Activated gamma-delta T cell (primary cell): ENCODE measurements at places on chromosomes 3 and 15.

DNA sequence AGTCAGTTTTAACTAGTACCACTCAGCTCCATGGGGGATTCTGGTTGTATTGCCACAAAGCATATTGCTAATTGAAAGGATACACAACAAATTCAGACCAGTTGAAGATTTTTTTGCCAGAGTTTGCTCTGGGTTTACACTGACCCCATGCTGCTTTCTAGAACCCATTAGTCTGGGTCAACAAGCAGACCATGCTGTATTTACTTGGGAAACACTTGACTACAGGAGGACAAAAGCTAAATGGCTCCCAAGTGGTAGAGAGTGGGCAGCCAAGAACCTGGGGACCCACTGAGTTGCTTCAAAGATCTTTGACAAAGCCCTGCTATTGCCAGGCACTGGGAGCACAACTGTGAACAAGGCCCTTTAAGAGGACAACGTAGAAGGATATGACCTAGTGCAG, 86.8 kb upstream of the PSMD6 start:
- DNase-seq: no peak

DNA sequence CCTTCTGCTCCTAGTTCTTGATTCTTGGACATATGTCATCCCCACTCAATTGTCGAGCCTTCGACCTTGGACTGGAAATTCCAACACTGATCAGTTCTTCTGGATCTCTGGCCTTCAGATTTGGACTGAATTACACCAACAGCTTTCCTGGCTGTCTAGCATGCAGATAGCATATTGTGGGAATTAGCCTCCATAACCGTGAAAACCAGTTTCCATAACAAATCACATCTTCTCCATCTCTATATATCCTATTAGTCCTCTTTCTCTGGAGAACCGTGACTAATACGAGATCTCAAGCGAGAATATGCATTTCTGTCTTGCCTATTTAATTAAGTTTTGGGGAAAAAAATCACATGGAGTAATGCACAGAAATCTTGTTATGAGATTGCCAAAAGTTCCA, 8.8 kb upstream of the BCHE start:
- DNase-seq: no peak

- no peak for DNase-seq
Observed at GRCh38 chr3:102102394-102102793, 253.1 kb downstream of the NFKBIZ start.

DNA sequence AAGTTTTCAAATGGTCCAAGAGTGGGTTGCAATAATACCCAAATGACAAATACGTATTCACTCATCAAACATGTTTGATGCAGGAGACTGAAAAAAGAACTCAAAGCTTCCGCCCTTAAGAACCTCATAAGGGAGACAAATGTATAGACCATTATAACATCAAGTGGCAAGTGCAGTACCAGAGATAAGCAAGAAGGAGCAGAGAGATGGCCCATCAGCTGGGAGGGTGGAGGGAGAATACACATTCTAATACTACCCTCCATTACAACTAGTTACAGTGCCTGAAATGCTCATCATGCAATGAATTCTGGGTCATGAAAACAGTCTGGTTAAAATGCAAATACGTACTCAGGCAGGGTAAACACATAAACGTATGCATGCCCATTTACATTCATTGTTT, 304.0 kb downstream of the SHQ1 start:
- DNase-seq: no peak

DNA sequence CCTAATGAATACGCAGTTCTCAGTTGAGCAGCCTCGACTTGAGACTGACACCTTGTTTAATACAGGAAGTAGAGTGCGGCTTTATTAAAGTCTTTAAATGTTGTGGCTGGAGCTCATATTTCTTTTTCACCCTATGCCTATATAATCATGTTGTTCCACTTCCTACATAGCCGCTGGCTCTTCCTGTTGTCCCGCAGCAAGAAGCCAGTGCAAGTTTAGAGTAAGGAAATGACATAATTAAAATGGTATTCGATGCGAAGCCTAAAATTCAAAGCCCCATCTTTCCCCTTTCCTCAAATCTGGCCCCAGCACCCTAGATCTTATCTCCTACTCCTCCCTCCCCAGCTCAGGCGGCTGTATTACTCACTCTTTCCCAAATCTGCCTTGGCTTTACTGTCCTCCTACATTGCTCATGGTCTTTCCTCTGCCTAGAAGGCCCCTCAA, 7.5 kb upstream of the PHLDB2 start:
- no peak for DNase-seq

- DNase-seq: no peak
Observed at GRCh38 chr15:74937272-74937589, 642 bp downstream of the COX5A start.

- DNase-seq: no peak
Observed at GRCh38 chr3:104606812-104607211, 759.9 kb upstream of the ALCAM start.

DNA sequence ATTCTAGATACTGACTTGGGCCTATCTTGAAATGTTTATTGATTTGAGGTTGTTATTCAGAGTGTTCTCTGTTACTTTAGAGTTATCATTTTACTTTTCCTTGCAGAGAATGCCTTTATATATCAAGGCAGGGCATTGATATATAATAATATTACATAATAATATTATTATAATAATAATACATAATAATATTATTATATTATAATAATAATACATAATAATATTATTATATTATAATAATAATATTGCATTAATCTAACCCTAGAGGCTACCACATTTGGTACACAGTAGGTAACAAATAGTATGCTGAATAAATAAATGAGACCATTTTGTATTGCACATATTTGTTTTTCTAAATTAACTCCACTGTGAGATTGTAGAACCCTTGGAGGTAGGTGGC, 216.3 kb downstream of the EFHB start:
- DNase-seq: no peak

DNA sequence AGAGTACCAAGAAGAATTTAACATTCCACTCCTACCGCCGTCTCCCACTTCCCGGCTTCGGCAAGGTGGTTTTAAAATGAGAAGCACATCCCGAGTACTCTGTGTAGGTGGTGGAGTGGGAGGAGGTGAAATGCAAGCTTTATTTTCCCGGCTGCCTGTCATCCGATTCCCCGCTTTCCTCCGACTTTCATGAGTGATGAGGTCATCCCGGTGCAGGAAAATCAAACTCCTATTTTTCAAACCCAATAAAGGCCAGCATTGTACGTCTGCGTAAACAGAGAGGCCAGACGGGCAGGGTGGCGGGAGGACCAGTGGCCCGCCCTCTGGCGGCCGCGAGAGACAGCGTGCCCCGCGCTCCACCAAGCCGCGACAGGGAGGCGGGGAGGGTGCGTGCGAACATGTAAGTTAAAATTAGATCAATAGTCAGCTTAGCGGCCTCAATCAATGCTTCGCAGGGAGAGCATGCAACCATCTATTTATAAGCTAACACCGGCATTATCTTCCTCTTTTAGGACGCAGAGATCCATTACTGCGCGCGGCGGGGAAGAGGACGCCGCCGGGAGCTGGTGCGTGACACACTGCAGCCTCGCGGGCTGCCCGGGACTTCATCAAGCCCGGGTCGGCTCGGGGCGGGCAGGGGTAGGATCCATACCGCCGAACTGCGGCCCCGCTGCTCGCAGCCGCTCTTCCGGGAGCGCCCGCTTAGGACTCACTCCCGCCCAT, 163.3 kb downstream of the CD47 start:
- DNase-seq: peak; percentile 15

GRCh38 chr15:38612159-38612863, 47.7 kb upstream of the RASGRP1 start:
- no peak for DNase-seq

GRCh38 chr15:41811432-41812195, 16.3 kb upstream of the JMJD7 start:
- peak; percentile 19 for DNase-seq

- no peak for DNase-seq
Observed at GRCh38 chr3:176692199-176692965, 504.9 kb downstream of the TBL1XR1 start.

DNA sequence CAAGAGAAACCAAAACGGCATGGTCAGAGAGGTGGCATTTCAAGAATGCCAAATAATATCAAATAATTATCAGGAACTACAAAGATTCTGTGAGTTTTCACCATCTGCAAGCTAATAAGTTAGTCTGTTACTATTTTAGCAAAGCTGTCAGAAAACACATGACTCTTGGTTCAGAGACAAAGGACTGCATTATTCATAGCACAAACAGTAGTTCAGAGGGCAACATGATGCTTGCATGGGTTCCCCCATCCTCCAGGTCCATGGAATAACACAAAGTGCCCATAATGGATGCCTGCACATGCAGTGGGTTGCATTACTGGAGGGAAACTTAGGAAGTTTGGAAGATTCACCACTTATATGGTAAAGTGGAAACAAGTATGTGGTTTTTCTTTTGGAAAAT, 228.8 kb upstream of the ALCAM start:
- no peak for DNase-seq

GRCh38 chr3:126018995-126019394, 50.0 kb downstream of the ROPN1B start:
- DNase-seq: no peak

GRCh38 chr15:40105517-40106202, 3.0 kb downstream of the BMF start:
- no peak for DNase-seq

DNA sequence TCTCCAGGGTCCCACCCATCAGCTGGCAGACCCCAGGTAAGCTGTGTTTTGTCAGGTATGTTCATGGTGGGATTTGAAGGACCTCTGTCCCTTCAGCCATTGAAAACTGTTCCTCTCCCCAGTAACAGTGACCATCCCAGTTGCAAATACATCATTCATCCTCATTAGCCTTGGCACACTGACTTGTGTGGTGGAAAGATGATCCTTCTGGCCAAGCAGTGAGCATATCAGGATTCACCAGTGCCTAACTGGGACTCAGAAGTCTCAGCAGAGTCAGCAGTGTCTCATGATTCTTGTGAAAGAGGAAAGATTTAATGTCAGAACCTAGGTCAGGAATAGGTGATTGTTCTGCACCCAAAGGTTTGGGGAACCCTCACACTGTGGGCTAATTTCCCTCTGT, 90.2 kb downstream of the DNAJB8 start:
- DNase-seq: no peak

- DNase-seq: no peak
Observed at GRCh38 chr3:43893727-43894126, 203.0 kb downstream of the ABHD5 start.

DNA sequence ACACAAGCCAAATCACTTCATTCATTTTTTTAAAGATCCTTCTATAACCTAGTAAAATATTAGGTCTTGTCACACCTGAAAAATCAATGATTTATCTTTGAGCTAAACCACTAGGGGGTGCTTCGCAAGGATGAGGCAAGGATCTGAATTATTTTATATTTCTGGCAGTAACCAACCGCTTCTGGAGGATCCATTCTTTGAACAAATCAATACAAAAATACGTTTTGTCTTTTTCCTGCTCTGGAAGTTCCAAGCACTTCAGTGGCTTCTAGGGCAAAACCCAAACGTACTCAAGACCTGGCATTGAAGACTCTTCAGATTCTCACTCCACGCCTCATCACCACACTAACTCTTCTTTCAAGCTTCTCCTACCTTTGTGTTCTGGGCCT, 486 bp downstream of the LSG1 start:
- DNase-seq: no peak

- no peak for DNase-seq
Observed at GRCh38 chr3:126008219-126008618, 39.2 kb downstream of the ROPN1B start.

DNA sequence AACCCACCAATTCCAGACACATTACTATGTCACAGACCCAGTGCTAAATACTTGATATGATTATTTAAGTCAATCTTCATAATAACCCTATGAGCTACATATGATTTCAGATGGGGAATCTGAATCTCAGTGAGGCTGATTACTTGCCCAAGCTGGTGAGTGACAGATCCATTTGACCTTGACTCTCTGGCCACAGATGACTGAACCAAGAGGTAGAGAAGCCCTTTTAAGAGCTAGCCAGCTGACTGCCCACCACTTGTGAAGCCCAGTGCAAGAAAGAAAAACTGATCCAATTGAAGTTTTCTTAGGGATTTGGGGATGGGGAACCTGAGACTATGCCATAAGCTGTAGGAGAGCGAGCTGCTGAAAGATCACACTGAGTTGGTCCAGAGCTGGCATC, 124.7 kb upstream of the SPATA12 start:
- no peak for DNase-seq

DNA sequence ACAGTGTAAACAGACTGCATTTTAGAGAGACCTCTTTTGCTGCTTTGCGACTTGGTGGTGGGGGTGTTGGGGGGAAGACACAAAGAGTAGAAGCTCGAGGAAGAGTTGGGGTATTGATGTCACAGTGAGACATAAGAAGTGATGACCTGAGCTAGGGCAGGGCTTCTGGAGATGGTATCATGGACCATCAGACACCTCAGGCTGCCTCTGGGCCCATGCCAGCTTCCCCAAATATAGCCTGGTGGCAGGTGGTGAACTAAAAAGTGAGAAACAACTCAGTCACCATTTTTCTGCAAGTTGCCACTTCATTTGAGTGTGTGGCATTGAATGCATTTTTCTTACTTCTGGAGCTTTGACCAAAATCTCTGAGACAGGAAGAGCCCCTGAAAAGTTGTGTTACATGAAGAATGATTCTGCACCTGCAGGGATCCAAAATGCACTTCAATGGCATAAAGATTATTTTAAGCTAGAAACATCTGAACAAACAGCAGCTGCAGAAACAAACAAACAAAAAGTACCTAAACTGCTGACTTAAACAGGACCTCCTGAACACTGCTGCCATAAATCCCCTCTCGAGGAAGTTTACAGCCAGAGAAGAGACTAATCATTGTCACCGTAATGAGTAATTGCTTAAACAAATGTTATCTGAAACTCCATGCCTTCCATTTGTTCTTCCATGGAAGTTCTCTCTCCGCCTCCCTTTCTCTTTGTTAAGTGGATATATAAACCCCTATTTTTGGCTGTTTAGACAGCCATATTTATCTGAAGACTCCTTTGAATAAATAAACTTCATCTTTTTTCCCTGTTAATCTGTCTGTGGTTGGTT, 15.2 kb upstream of the XIRP1 start:
- no peak for DNase-seq

DNA sequence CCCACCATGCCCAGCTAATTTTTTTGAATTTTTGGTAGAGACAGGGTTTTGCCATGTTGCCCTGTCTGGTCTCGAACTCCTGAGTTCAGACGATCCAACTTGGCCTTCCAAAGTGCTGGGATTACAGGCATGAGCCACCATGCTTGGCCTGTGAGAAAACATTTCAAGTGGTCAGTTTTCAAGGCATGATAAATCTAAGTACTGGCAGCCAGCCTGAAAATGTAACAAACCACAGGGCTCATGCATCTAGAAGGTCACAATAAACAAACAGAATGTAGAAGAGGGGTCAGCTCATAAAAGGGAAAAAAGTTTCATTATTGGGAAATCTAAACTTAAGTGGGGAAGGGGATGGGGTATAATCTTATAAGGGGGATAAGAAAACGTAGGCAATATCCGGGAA, 39.9 kb downstream of the PPCDC start:
- DNase-seq: no peak

DNA sequence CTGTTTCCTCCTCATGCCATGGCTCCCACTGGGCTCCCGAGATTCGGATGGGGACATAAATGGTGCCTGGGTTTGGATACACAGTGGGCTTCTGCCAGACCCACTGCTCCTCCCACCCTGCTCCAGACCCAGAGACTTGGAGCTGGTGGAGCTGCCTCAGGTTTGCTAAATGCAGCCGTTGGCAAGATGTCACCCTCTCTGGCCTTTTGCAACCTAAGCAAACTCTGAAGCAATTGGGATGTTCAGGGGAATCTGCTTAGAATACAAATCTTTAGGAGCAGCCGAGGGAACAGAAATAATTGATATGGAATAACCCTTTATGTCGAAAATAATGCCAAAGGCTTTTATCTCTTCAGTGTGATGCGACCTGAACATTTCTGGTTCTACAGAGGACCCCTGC, 33.4 kb downstream of the PRICKLE2 start:
- DNase-seq: no peak

- no peak for DNase-seq
Observed at GRCh38 chr3:100402256-100402655, 917 bp downstream of the LNP1 start.
